ENCODE measurements at places on chromosomes 6 and 20.
A peak's percentile ranks its signal among the peaks of the same experiment; 100 is the strongest.

DNA sequence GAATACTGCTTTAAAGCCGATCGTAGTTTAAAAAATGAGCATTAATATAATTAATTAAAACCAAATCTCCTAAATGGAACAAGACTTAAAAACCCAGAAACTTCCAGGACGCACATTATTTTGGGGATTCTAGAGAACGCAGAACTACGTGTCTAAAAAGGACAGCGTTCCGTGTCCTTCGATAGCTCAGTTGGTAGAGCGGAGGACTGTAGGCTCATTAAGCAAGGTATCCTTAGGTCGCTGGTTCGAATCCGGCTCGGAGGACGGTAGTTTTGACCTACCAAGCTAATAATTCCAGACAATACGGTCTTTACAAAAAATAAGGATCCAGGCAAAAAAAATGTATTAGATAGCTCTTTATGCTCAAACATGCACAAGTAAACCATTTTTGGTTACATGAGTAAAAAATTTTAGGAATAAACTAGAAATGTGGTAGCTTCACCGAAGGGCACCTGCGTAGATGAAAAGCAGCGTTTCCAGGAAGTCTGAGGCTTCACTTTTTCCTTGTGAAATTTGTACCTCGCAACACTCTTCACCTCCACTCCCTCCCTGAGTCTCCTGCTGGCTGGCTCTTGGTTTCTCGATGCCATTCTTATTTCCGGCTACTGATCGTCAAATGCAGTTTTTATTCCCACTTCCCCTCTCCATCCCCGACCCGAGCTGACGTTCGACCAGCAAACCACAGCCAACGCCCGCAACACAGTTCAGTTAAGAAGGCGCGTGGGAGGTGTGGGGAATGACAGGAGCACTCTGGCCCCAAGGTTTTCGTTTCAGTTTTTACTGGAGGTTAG is 19.6 kb upstream of the ABT1 start:
- peak; percentile 48 for DNase-seq

- no peak for DNase-seq
These were observed 80.4 kb upstream of the POPDC3 start for GRCh38 chr6:105259913-105260889.

DNA sequence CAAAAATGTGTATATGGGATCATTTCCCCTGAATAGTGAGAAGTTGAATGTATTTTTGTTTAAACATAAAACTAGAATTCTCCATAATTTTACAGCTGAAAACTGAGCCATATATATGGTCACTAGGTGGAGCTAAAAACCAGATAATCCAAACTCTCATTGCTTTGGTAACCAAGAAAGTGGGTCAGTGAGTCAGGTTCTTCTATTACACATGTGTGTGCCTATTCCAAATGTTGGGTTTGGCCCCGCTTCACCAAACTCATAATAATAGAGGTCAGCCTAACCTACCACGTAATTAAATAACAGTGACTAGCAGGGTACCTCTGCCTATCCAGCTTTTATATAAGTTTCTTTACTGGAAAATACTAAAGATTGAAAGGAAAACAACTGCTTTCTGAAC is 19.3 kb upstream of the RNGTT start:
- no peak for DNase-seq

DNA sequence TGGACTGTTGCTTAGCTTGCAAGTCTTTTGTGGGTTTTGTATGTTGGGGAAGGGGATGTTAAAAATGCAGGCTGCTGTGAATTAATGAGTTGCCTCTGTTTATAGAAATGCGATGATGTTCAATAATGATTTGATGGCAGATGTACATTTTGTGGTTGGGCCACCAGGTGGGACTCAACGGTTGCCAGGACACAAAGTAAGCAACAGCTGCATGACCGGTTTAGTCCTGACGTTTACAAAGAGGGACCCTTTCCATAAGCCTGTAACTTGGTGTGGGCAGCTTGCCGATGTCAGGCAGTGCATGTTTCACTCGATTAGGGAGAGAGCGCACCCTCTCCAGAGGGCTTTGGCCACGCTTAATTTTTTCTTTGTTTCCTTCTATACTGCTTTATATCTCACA is 1.3 kb downstream of the BTBD3 start:
- no peak for DNase-seq

DNA sequence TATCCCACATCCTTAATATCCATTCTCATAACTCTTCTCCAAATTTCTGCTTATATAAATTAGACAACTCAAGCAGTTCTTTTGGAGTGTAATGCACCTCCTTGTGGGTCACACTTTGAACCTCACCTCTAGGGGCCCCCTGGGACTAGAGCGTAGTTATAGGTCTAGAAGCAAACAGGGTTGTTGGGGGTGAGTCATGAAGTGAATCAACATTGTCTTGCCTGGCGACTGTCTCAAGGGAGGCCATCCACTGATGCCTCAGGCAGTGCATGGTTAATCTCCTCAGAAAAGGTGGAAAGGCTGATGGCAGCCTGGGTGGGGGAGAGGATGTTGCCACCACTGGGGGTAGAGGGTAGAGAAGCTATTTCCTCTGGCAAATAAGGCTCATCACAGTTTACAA is 129.1 kb downstream of the TNFRSF21 start:
- no peak for DNase-seq

DNA sequence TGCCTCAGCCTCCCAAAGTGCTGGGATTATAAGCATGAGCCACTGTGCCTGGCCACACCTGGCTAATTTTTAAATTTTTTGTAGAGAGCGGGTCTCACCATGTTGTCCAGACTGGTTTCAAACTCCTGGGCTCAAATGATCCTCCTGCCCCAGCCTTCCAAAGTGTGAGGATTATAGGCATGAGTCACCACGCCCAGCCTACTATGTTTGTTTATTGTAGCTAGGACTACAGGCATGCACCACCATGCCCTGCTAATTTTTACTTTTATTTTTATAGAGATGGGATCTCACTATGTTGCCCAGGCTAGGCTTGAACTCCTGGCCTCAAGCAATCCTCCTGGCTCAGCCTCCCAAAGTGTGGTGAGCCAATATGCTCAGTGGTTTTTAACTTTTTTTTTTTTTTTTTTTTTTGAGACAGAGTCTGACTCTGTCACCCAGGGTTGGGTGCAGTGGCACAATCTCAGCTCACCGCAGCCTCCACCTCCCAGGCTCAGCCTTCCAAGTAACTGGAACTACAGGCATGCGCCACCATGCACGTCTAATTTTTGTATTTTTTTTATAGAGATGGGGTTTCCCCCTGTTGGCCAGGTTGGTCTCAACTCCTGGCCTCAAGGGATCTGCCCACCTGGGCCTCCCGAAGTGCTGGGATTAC is 12.0 kb upstream of the DDX43 start:
- DNase-seq = no peak

- no peak for DNase-seq
These were observed 131.0 kb upstream of the OLIG3 start for GRCh38 chr6:137625100-137625661.

DNA sequence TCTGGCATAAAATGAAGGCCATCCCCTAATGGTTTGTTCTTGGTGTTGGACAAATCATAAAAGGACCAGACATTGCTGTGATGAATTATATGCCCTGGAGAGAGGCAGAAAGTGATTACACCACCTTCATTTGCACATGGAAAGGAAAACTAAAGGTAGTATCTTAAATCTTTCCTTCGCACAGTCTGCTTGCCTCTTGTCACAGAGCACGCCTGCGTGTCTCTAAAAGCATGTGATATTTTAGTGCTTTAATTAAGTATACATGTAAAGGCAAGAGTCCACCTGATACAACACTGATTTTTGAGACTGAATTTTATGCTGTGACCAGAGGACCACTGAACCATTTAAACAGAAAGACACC is 28.8 kb upstream of the PLAGL1 start:
- DNase-seq = no peak

DNA sequence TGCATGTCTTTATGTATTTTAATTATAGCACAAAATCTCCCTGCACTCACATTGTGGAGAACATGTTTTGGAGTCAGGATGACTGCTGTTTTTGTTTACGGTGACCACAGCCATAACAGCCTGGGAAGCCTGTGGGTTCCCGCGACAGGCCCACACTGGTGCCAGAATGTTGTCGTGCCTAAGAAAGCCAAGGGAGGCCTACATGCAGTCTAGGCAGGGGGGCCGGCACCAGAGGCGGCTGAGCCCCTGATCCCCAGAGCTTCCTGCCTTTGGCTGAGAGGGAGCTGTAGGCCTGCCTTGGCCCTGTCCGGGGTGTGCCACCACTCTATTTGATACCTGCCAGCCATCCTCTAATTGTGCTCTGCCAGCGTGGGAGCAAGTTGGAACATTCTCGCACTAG is 46.7 kb downstream of the TBC1D7 start:
- DNase-seq = no peak

DNA sequence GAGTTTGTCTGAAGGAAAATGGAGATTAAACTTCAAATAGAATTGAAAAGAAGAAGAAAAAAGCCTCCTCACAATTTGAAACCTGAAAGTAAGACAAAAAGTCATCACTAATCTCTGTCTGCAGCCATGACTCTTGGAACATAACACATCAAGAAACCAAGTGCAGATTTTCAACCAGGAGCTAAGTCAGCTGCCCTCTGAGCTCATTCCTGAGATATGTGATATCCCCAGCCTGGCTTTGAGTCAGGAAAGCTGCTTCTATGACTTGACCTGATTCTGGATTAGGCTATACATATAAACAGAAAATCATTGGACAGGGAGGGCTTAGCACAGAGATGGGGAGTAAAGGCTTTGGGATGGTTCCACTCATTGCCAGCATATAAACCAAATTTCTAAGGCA is 891.4 kb downstream of the TFAP2A start:
- no peak for DNase-seq

- DNase-seq = no peak
These were observed 29.7 kb downstream of the PDRG1 start for GRCh38 chr20:31922181-31922580.

- peak; percentile 0 for DNase-seq
These were observed 87.7 kb downstream of the DLL1 start for GRCh38 chr6:170203212-170203611.

- no peak for DNase-seq
These were observed 230.1 kb downstream of the ERMARD start for GRCh38 chr6:169981568-169981967.

DNA sequence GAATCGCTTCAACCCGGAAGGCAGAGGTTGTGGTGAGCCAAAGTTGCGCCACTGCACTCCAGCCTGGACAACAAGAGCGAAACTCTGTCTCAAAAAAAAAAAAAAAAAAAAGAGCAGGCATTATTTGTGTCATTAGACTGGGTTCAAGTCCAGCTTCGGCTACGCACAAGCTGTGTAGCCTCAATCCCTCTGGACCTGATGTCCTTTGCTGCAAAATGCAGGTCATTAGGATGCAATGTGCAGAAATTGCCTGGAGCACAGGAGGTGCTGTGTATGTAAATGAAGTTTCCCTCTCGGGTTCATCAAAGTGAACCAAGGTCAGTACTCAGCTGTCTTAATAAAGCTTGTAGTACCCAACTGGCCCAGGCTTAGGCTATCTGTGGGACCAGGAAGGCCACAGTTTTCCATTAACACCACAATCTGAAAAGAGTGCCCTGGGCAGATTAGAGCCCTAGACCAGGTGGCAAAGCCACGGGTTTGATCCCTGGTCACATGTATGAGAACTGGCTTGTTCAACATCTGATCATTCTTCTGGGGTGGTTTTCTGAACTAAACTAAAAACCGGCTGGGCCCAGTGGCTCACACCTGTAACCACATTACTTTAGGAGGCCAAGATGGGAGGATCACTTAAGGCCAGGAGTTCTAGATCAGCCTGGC is 155.3 kb downstream of the ZMYND8 start:
- no peak for DNase-seq

DNA sequence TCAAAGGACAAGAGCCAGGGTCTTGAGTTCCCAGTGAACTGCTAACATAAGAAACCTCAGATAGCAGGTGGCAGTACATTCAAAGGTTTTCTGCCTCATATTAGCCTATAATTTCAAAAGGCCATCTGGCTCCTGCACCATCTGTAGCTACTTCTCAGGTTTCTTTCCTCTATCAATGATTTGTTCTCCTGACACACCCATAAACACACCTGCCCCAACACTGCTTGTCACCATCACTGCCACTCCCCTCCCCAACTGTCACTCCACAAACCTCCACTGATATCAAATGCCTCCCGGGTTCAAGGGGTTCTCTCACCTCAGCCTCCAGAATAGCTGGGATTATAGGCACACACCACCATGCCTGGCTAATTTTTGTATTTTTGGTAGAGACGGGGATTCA is 152.7 kb upstream of the SLC22A16 start:
- no peak for DNase-seq

DNA sequence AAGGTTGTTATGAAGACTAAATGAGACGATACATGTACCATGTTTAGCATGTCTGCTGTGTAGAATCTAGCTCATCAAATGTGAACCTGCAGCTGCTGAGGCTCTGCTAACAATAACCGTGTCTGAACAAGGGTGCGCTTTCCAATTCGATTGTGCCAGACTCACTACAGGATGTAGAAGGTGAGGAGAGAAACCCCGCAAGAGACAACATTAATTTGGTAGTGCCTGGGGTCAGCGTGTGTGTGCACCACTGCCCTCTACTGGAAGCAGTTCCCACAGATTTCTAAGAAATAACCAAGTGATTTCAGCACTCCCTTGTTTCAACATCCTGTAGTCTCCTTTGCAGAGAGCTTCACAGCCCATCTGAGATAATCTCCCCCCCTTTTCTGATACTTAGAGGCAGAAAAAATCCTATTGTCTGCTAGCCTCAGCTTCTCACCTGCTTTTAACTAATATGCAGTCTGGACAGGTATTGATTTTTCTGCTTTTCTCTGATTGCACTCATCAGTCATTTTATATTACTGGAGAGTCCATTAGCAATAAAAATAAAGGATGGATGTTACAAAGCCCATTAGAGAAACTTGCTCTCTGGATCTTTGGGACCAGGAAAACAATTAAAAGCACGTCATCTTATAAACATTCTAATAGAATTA is 96.7 kb upstream of the BACH2 start:
- DNase-seq = peak; percentile 38

- DNase-seq = no peak
These were observed 8.3 kb upstream of the ZBTB2 start for GRCh38 chr6:151399679-151400078.

GRCh38 chr6:27604986-27605385 is 132.1 kb upstream of the ZNF184 start:
- no peak for DNase-seq

DNA sequence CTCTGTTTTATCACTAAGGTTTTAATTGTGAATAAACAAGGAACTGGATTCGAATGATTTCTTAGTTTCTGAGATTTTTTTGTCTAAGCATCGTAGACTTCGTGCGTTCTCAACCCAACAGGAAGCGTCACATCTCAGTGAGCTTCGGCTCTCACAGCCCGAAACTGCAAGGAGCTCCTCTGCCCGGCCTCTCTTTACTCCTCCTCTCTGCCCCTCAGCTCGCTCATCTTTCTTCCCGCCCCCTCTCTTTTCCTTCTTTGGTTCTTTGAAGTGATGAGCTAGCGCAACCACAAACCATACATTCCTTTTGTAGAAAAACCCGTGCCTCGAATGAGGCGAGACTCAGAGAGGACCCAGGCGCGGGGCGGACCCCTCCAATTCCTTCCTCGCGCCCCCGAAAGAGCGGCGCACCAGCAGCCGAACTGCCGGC is 480 bp upstream of the NT5E start:
- DNase-seq = no peak

- no peak for DNase-seq
These were observed 11.9 kb upstream of the SMIM29 start for GRCh38 chr6:34260576-34261267.

- no peak for DNase-seq
These were observed 1.4 kb upstream of the DDX43 start for GRCh38 chr6:73393278-73393677.

GRCh38 chr20:47330933-47331708 is 25.4 kb downstream of the ZMYND8 start:
- DNase-seq = no peak

- no peak for DNase-seq
These were observed 368.4 kb upstream of the MAP3K7 start for GRCh38 chr6:90955246-90955645.
